WTC11 (cell line): ENCODE measurements at places on chromosomes 5 and 9. TPM values are rescaled to one million over a fixed set of nuclear protein-coding genes. Genes with fewer than 3 reads are reported as not detected.

The ADGRD2 gene
- 0.61 to 1.6 TPM (median 1.3 TPM) in 3 replicates for total RNA-seq

DNA sequence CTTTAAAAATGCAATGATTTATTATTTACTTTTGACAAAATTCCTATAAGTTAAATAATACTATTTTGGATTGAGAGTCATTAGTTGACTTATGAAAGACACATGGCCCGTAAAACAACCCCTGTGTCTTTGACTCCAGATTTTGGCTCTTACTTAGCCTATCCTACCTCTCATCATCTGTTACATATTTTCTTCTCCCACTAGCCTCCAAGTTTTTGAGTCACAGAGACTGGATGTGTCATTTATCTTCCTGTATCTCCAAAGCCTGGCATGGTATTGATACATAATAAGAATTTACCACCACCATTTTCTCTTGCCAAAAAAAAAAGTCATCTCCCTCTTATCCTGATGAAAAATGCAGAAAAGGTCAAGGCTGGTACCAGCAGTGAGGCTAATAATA, 99.9 kb downstream of the GABRB2 start:
- DNase-seq = no peak
- no peaks in the 10 kb centered on the region for H3K36me3 ChIP-seq
- no peaks in the 10 kb centered on the region; the same call in 1 of the 2 replicates for H3K4me1 ChIP-seq

The TMCO6 gene
- total RNA-seq = 28.7 to 32.6 TPM (median 32.2 TPM) in 3 replicates

- peaks cover 4% of the 10 kb centered on the region; the same call in 1 of the 2 replicates for H3K4me1 ChIP-seq
- H3K36me3 ChIP-seq = peaks cover 50% of the 10 kb centered on the region
- no peak overlapping the region for H3K27ac ChIP-seq
- no peaks in the 10 kb centered on the region for H3K27me3 ChIP-seq
- DNase-seq = no peak
- no peak overlapping the region for H3K4me3 ChIP-seq
These were observed 15.8 kb downstream of the CENPP start for GRCh38 chr9:92341578-92341977.
